ENCODE measurements at places on chromosomes 3 and 15. TPM values are rescaled to one million over a fixed set of nuclear protein-coding genes. Genes with fewer than 3 reads are reported as not detected.

- DNase-seq, result no peak
- H3K27me3 ChIP-seq, result no peaks in the 10 kb centered on the region
- peaks cover 12% of the 10 kb centered on the region for H3K4me1 ChIP-seq
Measured at GRCh38 chr3:169454060-169454317, 209.5 kb downstream of the MECOM start.

The APBA2 gene
- 0.23 TPM for polyA plus RNA-seq

DNA sequence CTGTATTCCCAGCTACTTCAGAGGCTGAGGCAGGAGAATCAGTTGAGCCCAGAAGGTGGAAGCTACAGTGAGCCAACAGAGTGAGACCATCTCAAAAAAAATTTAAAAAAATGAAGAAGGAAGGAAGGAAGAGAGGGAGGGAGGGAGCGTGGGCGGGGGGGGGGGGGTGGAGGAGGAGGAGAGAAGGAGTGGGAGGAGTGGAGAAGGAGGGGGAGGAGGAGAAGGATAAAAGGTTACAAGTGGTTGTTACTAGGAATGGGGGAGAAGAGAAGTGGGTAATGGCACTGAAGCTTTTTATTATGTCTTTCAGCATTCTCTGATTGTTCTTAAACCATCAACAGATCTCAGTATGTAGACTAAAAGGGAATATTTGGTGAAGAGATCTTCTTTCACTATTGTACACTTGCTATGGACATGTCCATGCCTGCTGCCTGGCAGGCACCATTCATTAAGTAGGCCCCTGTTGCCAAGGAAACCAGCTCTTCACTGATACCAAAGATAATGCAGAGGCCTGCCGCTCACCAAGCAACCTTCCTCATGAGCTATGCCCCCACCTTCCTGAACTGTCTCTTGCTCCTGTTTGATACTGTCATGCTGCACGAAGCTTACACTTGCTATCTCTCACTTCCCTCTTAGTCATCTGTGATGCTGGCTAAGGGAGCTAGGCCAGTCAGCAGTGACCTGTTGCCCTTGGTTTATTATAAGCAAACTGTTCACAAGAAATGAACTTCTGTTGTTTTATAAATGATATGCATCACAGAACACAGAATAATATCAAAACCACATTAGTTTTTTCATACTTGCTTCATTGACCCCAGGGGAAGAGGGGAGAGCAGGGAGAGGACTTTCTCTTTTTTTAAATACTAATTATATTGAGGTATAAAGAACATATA lies 23.1 kb downstream of the EPM2AIP1 start:
- 0 out of 2 replicates have a peak, but pooled peaks cover 8% of the 10 kb centered on the region for H3K4me1 ChIP-seq
- H3K4me3 ChIP-seq, result no peak overlapping the region
- H3K36me3 ChIP-seq, result no peaks in the 10 kb centered on the region
- no peak overlapping the region for H3K27ac ChIP-seq
- no peaks in the 10 kb centered on the region for H3K27me3 ChIP-seq

- no peaks in the 10 kb centered on the region for H3K36me3 ChIP-seq
- no peaks in the 10 kb centered on the region for H3K27me3 ChIP-seq
- H3K4me3 ChIP-seq, result no peak overlapping the region
Measured at GRCh38 chr15:79007066-79007465, 62.2 kb upstream of the CTSH start.

- H3K4me1 ChIP-seq, result peaks cover 20% of the 10 kb centered on the region
- H3K36me3 ChIP-seq, result no peaks in the 10 kb centered on the region
- no peaks in the 10 kb centered on the region for H3K27me3 ChIP-seq
- H3K4me3 ChIP-seq, result peak overlapping the region; percentile 89
Measured at GRCh38 chr15:80999623-81000036, 1.1 kb upstream of the TLNRD1 start.

The ROPN1 gene
- not detected for polyA plus RNA-seq

The GP9 gene
- polyA plus RNA-seq, result not detected

DNA sequence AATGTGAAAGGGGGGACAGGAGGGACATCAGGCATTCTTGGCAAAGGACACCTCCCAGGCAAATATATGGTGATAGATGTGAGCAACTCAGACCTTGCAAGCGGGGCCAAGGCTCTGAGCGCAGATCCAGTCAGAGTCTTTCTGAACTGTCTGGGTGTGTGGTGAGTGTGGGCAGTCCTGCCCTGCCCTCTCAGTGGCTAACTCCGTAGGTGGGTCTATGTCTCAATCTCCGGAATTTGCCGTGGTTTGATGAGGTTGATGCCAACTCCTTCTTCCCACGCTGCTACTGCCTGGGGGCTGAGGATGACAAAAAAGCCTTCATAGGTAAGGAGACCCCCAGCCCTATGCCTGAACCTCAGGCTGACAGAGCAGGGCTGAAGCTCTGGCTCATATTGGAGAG lies 7.4 kb downstream of the TTLL3 start:
- H3K27me3 ChIP-seq, result no peaks in the 10 kb centered on the region
- no peak overlapping the region for H3K4me3 ChIP-seq
- DNase-seq, result peak; percentile 23
- peaks cover 3% of the 10 kb centered on the region for H3K36me3 ChIP-seq
- H3K27ac ChIP-seq, result no peak overlapping the region

DNA sequence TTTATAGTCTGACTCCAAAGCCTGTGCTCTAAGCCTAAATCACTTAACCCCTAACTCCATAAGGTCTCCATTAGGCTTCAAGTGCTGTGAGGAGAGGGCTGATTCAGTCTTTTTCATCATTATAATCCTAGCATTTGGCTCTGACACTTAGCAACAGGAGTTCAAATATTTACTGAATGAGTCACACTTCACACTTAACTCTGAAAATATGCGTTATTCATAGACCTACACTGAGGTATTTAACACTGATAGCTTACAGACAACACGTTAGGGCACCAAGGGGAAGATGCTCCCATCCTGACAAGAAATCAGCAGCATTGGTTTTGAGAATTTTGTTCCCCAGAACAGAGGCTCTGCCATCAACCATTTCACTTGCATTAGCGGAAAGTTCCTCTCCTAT lies 53.5 kb downstream of the MSL2 start:
- H3K36me3 ChIP-seq, result peaks cover 13% of the 10 kb centered on the region
- peak overlapping the region; percentile 91 for H3K27ac ChIP-seq
- no peaks in the 10 kb centered on the region for H3K27me3 ChIP-seq
- H3K4me3 ChIP-seq, result no peak overlapping the region

The LNP1 gene
- 1.3 TPM for polyA plus RNA-seq

The SPESP1 gene
- polyA plus RNA-seq, result 1.1 TPM

DNA sequence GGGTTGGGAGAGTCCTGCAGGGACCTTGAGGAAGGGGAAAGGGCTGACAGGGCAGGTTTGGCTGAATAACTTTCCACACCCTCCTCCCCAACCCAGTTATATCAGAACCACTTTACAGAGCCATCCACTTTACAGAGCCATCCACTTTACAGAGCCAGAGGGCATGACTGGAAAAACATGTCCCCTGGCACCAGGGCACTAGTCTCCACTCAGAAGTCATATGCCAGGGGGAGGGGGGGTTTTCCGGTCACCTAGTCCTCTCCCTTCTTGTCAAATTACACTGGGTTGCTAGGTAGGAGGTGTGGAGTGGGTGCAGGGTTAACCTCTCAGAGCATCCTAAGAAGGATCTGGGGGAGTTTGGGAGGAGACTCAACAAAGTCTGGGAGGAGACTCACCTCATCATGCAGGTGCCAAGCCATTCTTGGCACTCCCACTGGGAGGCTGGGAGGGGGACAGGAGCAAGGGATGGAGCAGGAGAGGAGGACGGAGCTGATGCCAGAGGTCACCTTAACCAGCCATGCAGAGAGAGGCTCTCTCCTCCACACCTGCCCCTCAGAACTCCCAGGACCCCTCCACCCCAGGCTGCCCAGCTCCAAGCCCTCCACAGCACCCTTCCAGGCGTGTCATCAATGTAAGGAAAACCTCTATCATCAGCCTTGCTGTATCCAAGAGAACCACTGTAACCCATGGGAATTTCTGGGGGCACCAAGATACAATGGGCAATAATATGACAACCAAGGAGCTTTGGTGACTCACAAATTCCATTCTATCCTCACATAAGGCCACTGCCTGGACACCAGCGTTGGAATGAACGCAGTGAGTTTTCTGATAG lies 1.7 kb downstream of the LRRC2 start:
- H3K4me3 ChIP-seq, result peak overlapping the region; percentile 78
- no peaks in the 10 kb centered on the region for H3K36me3 ChIP-seq

DNA sequence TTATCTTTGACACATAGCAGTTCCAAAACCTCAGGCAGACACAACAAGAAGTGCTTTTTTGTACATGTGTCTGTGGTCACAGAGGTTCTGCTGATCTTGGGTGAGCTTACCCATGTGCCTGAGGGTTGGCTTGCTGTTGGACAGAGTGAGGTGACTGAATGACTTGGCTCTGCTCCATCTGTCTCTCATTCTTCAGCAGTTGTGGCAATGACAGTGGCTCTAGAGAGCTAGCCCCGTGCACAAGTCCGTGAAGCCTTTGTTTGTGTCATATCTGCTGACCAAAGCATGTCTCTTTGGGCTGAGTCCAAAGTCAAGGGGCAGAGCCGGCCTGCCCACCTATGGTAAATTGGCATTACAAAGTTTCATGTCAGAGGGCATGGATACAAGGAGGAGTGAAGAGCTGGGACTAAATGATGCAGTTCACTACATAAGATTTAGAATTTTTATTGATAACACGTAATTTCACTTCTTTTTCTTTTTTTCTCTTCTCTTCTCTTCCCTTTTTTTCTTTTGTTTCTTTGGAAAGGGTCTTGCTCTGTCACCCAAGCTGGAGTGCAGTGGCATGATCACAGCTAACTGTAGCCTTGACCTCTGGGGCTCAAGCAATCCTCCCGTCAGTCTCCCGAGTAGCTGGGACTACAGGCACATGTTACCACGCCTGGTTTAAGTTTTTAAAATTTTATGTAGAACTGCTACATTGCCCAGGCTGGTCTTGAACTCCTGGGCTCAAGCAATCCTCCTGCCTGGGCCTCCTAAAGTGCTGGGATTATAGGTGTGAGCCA lies 77.9 kb downstream of the ITPR1 start:
- DNase-seq, result no peak
- no peaks in the 10 kb centered on the region for H3K4me1 ChIP-seq
- no peaks in the 10 kb centered on the region for H3K36me3 ChIP-seq
- H3K27me3 ChIP-seq, result no peaks in the 10 kb centered on the region
- H3K27ac ChIP-seq, result no peak overlapping the region

The STRA6 gene
- polyA plus RNA-seq, result not detected

The FAM3D gene
- polyA plus RNA-seq, result not detected

The GOLGA6L4 gene
- polyA plus RNA-seq, result 1.5 TPM

GRCh38 chr3:197958346-197958745 lies 1.7 kb upstream of the LMLN start:
- H3K4me3 ChIP-seq, result no peak overlapping the region
- DNase-seq, result no peak
- peak overlapping the region; percentile 55 for H3K27ac ChIP-seq
- H3K36me3 ChIP-seq, result peaks cover 37% of the 10 kb centered on the region
- H3K4me1 ChIP-seq, result peaks cover 21% of the 10 kb centered on the region
- no peaks in the 10 kb centered on the region for H3K27me3 ChIP-seq

The TM4SF18 gene
- polyA plus RNA-seq, result not detected

The ISLR gene
- 124 TPM for polyA plus RNA-seq

DNA sequence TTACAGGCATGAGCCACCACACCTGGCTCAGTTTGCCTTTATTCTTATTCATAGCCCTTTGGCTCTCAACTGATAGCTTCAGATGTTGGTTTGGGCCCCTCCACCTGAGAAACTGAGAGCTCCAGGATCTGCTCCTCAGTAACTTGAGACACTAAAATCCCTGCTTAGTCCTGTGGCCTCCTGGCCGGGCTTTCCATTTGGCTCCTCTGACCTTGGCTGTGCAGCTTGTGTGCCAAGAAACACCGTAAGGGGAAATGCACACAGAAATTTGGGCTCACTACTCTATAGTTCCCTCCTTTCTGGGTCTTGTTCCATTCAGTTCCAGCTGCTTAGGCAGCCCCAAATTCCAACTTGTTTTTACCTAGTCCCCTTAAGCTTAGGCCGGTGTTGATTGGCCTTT lies 24.9 kb downstream of the NIPA2 start:
- peaks cover 57% of the 10 kb centered on the region for H3K36me3 ChIP-seq
- no peak overlapping the region for H3K27ac ChIP-seq
- H3K27me3 ChIP-seq, result no peaks in the 10 kb centered on the region
- no peak for DNase-seq
- no peaks in the 10 kb centered on the region for H3K4me1 ChIP-seq
- no peak overlapping the region for H3K4me3 ChIP-seq

The COL8A1 gene
- polyA plus RNA-seq, result 164 TPM

The IL16 gene
- 0.94 TPM for polyA plus RNA-seq

- no peak for DNase-seq
- H3K36me3 ChIP-seq, result no peaks in the 10 kb centered on the region
- no peak overlapping the region for H3K4me3 ChIP-seq
- no peaks in the 10 kb centered on the region for H3K27me3 ChIP-seq
Measured at GRCh38 chr3:80010021-80010571, 242.3 kb upstream of the ROBO1 start.

The IL17RB gene
- 0.79 TPM for polyA plus RNA-seq

The FBLN2 gene
- 468 TPM for polyA plus RNA-seq

GRCh38 chr3:57160076-57160764 lies 4.9 kb downstream of the IL17RD start:
- no peaks in the 10 kb centered on the region for H3K4me1 ChIP-seq
- no peaks in the 10 kb centered on the region for H3K27me3 ChIP-seq
- H3K27ac ChIP-seq, result no peak overlapping the region
- DNase-seq, result no peak
- no peaks in the 10 kb centered on the region for H3K36me3 ChIP-seq

The MYEF2 gene
- 1.8 TPM for polyA plus RNA-seq

The ARHGAP31 gene
- polyA plus RNA-seq, result 8.5 TPM

DNA sequence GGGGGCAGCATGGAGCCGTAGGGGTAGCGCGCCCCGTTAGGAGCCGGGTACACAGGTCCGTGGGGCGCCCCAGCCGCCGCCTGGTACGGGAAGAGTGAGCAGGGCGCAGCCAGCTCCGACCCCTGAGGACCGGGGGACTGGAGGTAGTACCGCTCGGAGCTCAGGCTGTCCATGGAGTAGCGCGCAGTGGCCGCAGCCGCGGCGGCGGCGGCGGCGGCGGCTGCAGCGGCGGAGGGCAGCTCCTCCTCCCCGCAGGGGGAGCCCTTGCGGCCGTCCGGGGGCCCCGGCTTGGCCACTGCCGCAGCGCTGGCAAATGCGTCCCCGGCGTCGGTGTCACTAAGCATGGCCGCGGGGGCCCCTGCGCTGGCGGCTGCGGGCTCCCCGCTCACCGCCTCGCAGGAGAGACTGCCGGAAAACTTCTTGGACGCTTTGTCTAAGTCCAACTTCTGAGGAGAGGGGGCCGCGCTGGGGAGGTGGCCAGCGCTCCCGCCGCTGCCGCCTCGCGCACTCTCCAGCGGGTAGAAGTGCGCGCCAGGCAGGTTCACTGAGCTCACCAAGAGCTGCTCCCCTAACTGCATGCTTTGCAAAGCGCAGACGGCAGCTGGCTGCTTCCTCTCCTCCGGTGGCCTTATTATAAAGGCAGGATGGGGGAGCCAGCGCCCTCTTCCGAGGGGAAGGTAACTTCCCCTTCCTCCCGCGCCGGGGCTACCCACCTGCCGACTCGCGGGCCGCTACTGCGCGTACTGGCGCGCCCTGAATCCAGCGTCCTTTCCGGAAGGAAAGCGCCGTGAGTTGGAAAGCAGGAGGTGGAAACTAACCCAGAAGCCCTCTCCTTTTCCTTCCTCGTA lies at the start of gene EOMES:
TSS of gene EOMES (minus strand) at position 607 of the 848 bp plus-strand sequence. CDS start at position 578, 29 bp downstream.
- H3K4me3 ChIP-seq, result peak within 1 kb of the TSS; percentile 64
- H3K36me3 ChIP-seq, result no peaks in the 10 kb centered on the region
- peak; percentile 56 for DNase-seq
- H3K4me1 ChIP-seq, result 0 out of 2 replicates have a peak, but pooled peaks cover 4% of the 10 kb centered on the region

The CNTN6 gene
- polyA plus RNA-seq, result not detected

Measured in GM23248 (cell line).